Anterior cingulate cortex (tissue), 58 donors: ENCODE measurements at places on chromosomes 13 and 19.

- DNase-seq = no peak
Measured at GRCh38 chr13:102968572-102969228, 97.5 kb downstream of the SLC10A2 start.

DNA sequence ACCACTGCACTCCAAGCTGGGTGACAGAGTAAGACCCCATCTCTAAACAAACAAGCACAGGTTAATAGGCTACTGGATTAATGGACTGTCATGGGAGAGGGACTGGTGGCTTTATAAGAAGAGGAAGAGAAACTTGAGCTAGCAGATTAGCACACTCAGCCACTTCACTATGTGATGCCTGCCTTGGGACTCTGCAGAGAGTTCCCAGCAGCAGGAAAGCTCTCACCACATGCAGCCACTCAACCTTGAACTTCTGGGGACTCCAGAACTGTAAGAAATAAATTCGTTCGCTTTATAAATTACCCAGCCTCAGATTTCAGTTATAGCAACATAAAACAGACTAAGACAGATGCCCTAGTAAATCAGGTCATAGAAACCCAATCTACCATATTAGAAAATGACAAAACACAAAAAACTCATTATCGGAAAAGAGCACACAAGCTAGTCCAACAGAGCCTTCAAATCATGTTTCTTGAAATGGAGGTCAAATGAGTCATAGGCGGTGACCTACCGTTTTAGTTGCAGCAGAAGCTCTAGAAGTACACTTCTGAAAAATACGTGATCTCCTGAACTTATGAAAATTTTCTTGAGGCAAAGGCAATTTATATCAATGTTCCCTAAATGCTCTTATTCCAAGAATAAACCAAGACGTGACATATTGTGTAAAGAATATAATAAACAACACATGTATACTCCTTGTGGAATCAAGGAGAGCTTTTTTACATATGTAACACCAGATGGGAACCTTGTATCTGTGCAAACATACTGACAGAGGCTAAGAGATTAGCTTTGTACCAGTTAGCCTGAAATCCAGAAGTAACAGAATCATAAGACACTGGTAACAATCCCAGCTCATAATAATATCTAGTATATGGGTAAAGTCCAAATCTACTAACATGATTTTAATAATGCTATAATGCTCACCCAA is 340.9 kb upstream of the SGCG start:
- DNase-seq = no peak

DNA sequence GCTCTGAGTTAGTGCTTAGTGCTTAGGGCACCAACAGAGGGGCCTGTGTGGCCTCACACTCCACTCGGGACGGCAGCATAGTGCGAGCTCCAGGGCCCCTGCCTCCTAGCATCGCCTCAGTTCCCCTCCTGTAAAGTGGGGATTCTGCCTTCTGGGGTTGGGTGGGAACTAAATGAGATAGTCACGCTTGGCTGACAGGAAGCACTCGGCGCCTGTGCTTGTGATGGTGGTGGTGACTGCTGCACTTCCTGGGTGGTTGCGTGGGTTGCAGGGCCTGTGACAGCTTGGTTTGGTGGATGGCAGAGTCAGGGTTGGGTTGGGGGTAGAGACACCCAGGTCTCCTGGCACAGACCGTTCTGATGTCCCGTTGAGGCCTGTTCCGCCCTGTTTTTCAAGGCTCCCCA is 7.7 kb downstream of the PLEKHF1 start:
- no peak for DNase-seq

GRCh38 chr19:4444765-4445741 is 12.5 kb downstream of the UBXN6 start:
- no peak for DNase-seq

- peak; percentile 4 for DNase-seq
Measured at GRCh38 chr19:35557539-35558399, 5.7 kb downstream of the ATP4A start.

- no peak for DNase-seq
Measured at GRCh38 chr13:23636360-23636759, 66.1 kb downstream of the TNFRSF19 start.

DNA sequence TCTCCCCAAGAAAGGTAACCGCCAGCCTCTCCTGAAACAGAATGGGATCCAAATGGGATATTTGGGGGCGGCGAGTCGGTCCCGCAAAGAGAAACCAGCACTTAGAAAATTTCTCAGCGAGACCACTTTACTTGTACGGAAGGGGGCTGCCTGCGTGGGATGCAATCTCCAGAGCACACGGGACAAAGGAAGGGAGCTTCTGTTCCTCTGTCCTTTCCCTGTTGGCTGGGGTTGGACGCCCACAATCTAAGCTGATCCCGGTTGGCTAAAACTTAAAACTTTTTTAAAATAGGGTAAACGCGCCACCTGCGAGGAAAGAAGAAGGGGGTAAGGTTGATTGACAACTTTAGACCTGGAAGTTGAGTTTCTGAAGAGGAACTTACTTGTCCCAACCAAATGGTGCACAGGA is 826 bp upstream of the BSG start:
- no peak for DNase-seq

DNA sequence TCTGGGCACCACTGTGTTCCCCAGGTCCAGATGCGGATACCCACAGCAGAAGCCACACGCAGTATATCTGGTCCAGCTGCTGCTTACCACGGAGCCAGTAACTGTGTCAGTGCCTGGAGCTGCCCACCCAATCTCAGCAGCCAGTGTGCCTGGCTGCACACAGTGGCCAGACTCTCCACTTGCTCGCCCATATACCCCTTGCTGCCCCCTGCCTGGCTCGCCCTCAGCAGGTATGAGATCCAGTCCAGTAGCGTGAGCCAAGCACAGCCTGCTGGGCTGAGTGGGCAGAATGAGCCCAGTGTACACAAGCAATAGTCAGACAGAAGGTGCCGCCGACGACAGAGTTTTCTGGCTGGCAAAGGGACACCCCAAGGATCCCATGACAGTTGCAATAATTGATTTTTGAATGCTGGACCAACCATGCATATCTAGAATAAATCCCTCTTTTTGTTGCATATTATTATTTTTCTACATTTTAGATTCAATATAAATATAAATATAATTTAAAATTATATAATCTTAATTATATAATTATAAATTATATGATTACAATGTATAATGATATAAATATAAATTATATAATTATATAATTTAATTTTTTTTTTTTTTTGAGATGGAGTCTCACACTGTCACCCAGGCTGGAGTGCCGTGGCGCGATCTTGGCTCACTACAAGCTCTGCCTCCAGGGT is 918.8 kb upstream of the MIR17HG start:
- DNase-seq = no peak

DNA sequence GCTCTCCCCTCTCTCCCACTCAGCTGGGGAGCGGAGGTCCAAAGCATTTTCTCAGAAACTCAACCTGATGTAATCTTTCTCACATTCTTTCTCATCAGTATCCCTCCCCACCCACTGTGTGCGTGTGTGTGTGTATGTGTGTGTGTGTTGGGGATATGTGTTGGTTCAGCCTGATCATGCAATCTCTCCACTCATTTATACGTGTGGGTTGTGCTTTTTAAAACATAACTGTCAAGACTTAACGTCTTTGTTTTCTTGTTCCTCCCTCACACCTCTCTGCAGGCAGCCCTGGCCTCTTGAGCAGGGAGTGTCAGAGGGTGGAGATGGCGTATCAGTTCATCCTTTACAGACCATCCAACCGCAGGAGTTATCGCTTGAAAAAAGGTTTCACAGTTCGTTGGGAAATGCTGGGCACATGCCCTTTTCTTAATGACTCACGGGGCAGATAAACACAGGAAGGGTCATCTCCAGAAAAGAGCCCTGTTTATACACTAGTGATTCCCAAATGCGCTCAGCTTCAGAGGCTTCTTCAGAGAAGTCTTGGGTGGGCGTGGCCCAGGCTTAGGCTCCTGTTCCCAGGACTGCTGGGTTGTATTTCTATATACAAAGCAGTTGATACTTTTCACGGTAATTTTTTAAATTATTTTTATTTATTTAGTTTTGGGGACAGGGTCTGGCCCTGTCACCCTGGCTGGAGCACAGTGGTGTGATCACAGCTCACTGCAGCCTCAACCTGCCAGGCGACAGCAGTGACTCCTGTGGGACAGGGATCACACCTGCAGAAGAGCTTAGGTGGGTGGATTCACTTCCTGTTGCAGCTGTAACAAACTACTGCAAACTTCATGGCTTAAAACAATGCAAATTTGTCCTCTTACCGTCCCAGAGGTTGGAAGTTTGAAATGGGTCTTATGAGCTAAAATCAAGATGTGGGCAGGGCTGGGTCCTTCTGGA is 60.3 kb downstream of the CCDC70 start:
- DNase-seq = no peak

DNA sequence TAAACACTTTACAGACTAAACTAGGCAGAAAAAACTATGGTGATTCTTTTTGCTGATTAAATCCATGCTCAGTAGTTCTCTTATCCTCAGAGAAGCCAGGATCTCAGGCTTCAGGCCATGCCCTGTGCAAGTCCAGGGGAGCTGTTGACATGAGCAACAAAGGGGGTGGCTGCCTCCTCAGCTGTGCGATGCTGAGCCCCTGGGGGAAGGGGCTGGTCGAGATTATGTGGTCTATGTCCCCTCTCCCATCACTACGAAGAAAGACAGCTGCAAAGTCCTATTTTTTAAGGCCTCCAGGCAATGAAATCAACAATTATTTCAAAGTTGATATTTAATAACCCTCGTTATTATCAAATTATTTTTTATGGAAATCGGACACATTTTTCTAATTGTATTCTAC is 37.0 kb downstream of the IRS2 start:
- no peak for DNase-seq

- no peak for DNase-seq
Measured at GRCh38 chr19:47022541-47023447, 3.2 kb downstream of the NPAS1 start.

- no peak for DNase-seq
Measured at GRCh38 chr13:96650301-96650886, 343.9 kb downstream of the OXGR1 start.

DNA sequence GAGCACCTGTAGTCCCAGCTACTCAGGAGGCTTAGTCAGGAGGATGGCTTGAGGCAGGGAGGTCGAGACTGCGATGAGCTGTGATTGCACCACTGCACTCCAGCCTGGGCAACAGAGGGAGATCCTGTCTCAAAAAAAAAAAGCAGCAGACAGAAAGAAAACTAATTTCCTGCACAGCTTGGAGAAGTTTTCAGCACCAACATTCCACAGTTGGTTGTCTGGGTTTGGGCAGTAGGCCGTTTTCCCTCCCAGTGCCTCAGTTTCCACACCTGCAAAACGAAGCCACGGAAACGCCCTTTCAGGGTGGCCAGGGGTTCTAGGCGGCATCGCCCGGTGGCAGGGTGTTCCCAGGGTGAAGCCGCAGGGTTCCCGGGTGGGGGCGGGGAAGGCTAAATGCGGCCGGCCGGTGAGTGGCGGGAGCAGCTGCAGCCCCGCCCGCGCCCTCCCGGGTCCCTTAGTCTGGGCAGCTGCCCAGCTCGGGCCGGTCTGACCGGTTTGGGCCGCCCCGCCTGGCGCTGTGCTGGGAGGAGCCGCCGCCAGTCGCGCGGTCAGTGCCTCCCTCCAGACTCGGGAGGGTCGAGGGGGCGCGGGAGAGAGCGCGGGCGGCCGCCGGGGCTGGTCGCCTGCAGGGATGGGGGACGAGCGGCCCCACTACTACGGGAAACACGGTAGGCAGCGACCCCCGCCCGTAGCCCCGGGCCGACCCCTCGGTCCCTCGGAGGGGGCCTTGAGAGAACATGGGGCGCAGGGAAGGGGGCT is at the start of gene SLC44A2:
TSS of gene SLC44A2 (plus strand) at position 551 of the 759 bp plus-strand sequence. CDS start at position 632, 81 bp downstream.
- peak; percentile 77 for DNase-seq

DNA sequence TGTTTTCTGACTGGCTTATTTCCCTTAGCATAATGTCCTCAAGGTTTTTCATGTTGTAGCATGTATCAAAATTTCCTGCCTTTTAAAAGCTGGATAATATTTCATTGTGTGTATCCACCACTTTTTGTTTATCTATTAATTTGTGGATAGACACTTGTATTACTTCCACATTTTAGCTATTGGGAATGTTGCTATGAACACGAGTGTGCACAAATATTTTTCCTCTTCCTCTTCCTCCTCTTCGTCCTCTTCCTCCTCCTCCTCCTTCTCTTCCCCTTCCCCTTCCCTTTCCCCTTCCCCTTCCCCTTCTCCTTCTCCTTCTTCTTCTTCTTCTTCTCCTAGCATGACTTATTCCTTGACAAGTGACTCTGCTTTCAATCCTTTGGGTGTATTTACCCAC is 51.2 kb upstream of the KL start:
- DNase-seq = no peak

GRCh38 chr13:71785361-71785760 is 81.6 kb downstream of the DACH1 start:
- no peak for DNase-seq

- no peak for DNase-seq
Measured at GRCh38 chr19:1750343-1751021, 2.8 kb upstream of the ONECUT3 start.

DNA sequence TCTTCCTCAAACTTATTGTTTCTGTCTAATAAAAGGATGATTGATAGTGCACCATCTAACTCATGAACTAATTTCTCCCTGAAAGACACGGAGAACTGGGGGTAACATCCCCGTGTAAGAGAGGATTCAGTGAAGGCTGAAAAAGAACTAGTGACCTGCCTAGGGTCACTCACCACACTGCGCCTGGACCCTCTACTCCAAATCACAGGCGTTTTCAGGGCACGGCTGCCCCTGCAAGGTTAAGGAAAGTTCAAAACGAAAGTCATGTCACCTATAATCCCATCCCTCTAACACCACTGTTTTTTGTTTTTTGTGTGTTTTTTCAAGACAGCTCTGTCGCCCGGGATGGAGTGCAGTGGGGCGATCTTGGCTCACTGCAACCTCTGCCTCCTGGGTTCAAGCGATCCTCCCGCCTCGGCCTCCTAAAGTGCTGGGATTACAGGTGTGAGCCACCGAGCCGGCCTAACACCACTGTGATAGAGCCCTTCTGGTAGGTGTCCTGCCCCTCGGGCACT is 8.7 kb downstream of the URAD start:
- no peak for DNase-seq

- no peak for DNase-seq
Measured at GRCh38 chr13:113917594-113918371, 53.9 kb upstream of the GAS6 start.

- no peak for DNase-seq
Measured at GRCh38 chr13:27110056-27110746, 61.4 kb downstream of the USP12 start.

DNA sequence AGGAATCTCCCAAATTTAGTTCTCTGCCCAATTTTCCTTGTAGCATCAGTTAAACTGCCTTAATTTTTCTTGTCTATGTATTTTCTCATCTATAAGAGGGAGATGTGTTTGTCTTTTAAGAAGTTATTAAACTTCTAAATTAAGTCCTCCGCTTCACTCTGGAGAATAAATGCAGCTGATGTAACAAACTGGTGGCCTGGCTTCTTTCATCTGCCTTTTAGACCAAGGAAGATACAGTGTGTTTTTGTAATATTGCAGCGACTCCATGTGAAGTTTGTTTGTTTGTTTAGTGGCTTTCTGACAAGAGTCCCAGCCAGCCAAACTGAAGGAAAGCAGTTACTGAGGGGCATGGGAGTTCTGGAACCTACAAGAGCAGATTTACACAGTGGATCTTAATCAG is 56.4 kb downstream of the KLF12 start:
- no peak for DNase-seq

DNA sequence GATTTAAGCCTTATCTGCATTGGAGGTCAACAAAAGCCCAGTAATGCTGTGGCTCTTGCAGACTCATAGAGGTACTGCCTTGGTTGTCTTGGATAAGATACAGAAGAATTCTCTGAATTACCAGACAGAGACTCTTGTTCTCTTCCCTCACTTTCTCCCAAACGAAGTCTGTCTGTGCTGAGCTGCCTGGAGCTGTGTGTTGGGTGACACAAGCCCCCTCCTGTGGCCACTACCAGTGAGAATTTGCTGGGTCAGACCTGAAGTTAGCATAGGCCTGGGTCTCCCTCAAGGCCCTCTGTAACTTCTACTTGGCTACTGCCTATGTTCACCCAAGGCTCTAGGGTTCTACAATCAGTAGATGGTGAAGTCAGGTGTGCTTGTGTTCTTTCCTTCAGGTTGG is 413.0 kb downstream of the PCDH20 start:
- DNase-seq = no peak
